Stimulated activated effector memory CD8-positive, alpha-beta T cell treated with anti-CD3 and anti-CD28 coated beads, Interleukin-12 subunit alpha, Interleukin-12 subunit beta, amount 100 ng/mL, for 72 hours (primary cell): ENCODE measurements at places on chromosomes 4 and X.

GRCh38 chr4:182113779-182114178 is 129.4 kb upstream of the TENM3 start:
- DNase-seq: no peak

- no peak for DNase-seq
These were observed 903.6 kb downstream of the RPA4 start for GRCh38 chrX:97787311-97787710.

DNA sequence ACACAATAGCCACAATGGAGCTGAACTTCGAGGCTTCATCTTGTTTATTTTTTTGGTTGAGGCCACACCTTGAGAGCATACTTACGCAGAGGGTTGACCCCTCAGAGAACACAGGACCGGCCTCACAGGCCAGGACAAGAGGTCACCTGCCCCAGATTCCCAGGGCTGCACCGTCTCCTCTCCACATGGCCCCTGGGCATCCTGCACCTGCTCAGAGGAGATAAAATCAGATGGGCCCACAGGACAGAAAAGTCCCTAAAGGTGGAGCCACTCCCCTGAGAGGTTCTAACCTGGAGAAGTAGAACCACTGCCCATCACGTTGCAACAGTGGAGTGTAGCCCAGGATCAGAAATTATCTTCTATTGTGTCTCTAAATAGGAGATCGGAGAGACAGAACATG is 1.1 kb upstream of the CLDN24 start:
- DNase-seq: no peak

DNA sequence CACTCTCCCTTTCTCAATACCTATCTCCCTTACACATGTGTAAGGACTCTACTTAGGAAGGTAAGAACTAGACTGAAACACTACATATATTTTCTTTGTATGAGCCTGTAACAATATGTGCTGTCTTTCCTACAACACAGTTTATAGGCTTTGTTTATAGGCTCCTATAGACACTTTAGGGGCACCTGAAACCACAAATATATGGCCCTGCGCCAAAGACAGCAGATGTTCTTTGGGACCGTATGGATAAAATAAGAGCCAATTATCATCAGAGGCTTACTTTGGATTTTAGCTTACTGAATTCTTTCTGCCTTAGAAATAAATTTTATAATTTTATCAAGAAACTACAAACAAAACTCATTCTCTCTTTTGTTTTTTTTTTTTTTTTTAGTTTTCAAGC is 16.6 kb upstream of the CXCL3 start:
- DNase-seq: no peak
